ENCODE measurements at places on chromosomes 7 and 10.
A peak's percentile ranks its signal among the peaks of the same experiment; 100 is the strongest.

DNA sequence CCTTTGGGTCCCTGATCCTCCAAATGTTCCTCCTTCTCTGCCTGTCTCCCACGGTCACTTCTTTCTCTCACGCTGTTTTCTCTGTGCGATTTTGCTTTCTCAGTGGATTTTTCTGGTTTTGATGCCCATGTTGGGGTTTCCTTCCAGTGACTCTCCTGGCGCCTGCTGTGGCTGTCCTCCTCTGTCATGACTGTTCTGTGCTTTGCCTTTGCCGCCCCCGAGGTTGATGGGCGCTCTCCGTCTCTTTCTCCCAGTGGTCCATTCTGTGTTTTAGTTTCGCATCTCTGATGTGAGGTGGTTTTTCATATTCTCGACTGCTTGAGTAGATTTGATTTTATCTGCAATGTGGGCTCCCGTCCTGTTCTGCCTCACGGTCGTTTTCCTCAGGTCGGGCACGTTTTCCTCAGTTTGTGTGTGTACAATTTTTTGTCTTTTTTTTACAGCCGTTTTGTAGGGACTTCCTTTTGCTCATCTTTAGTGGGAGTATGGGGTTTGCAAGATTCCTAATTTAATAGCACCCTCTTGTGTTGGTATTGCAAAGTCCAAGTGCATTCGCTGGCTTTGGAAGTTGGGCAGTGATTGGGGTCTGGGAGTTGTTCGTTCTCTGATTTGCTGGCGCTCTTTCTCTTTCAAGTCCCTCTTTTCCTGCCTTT, 100.0 kb downstream of the INPP5A start:
- DNase-seq: peak; percentile 70

GRCh38 chr7:40077849-40078248, 56.6 kb downstream of the MPLKIP start:
- DNase-seq: no peak

- no peak for DNase-seq
These were observed 39.8 kb downstream of the SLC35B4 start for GRCh38 chr7:134276951-134277350.

DNA sequence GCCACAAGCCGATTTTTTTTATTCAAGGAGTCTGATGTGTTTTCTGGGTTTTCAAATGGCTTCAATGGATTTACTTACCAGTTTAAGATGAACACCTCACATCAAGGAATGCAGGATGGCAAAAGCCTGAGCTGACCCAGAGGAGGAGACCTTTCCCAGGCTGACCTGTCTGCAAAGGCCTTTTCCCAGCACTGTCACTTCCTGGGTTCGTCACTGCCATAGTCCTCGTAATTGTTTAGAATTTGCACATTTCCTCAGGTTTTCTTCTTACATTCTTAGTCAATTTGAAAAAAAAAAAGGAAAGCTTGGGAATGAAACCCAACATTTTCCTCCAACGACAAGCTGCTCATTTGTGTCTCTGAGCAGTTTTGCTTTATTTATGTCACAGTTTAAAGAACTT, 42.0 kb downstream of the PTER start:
- no peak for DNase-seq

GRCh38 chr10:79238158-79238520, 109.1 kb upstream of the PPIF start:
- DNase-seq: no peak

- no peak for DNase-seq
These were observed 33.0 kb downstream of the SLC29A4 start for GRCh38 chr7:5315761-5316160.

DNA sequence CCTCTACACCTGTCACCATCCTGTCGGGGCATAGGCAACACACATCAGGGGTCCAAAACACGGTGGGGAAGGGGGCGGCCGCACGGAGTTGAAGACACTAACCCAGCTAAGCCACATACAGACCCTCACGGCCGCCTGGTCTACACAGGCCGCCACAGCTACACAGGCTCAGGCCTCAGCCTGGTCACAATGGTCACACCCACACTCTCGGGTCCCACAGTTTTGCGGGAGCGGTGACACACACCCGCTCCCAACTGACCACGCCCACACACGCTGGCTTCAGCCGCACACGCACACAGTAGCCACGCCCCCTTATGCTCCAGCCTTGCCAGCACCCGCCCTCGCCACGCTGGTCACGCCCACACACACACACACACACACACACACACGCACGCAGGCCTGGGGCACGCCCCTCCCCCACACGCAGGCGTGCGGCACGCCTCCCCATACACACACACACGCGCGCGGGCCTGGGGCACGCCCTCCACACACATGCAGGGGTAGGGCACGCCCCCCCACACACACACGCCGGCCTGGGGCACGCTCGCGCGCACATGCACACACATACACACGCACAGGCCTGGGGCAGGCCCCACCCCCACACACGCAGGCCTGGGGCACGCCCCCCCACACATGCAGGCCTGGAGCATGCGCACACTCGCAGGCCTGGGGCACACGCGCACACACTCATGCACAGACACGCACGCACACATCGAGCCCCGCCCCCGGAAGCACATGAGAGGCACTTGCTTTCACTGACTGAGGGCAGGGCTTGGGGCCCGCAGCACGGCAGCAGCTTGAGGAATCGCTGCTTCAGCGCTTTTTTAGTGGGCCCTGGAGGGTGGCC, 12.3 kb upstream of the OGA start:
- DNase-seq: peak; percentile 69

- DNase-seq: no peak
These were observed 103.4 kb upstream of the SEMA3D start for GRCh38 chr7:85290269-85290668.

DNA sequence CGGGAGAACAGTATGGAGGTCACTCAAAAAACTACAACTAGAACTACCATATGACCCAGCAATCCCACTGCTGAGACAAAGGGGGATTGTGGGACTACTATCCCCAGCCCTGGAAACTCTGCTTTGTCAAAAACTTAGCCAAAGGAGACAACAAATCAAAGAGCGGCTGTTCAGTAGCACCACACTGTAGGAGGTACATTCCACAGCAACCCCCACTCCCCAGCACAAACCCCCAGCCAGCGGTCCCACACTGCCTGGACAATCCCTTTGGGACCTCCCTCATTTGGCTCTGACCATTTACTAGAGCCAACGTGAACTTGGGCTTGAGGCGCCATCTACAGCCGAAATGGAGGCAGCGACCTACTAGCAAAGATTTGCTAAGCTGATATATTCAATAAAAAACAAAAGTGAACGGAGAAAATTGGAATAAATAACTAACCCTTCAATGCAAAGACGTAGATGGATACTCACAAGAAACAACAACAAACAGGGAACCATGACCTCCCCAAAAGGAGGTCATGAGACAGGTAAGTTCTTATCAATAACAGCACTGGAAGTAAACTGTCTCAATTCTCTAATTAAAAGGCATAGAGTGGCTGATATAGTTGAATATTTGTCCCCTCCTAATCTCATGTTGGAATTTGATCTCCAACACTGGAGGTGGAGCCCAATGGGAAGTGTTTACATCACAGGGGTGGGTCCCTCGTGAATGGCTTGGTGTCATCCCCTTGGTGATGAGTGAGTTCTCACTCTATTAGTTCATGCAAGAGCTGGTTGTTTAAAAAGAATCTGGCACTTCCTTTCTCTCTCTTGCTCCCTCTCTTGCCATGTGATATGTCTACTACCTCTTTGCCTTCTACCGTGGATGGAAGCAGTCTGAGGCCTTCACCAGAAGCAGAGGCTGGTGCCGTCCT, 119.0 kb upstream of the KCNMA1 start:
- DNase-seq: peak; percentile 53

DNA sequence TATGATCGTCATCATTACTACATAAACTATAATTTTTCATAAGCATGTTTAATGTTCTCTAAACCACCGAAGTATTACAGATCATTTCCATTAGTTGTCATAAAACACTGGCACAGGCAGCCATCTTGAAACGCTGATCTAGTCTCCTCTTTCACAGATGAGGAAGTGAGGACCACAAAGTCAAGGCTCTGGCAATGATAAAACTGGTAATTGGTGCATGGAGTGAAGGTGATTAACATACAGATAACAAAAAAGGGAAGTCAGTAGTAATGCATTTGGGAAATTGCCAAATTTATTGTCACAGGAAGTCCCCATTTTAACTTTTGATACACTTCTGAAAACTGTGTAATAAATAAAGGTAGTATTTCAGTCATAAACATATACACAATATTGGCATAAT, 49.3 kb downstream of the FBXL13 start:
- no peak for DNase-seq

DNA sequence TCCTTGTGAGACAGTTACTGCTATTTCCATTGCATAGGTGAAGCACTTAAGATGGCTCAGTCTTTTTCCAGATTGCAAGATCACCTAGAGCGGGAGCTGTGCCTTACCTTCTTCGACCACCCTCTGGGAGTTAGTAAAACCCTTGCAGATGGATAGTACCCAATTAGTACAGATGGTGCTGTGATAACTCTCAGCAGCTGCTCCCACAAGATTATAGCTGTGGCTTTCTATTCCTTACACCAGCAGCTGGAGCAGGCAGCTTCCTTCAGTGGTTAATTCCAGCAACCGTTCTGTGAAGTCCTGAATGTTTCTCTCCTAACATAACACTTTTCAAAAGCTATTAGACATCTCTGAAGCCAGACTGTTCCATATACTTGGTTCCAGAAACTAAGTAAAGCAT, 796.8 kb downstream of the XPNPEP1 start:
- DNase-seq: no peak

DNA sequence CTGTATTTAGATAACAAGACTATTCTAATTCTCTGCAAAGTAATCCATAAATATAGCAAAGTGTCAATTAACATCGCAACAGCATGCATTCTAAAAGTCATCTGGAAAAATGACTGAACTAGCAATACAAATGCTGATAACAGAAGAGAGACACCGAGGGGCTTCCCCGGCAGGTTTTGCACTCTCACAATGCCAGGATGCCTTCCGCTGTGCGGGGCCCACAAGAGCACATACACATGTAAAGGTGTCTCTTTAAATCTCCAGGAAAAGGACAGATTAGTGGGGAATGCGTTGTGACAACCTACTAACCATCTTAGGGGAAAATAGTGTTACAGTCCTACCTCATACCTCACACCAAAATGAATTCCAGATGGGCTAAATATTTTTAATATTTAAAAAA, 86.9 kb downstream of the CXCL12 start:
- DNase-seq: no peak

DNA sequence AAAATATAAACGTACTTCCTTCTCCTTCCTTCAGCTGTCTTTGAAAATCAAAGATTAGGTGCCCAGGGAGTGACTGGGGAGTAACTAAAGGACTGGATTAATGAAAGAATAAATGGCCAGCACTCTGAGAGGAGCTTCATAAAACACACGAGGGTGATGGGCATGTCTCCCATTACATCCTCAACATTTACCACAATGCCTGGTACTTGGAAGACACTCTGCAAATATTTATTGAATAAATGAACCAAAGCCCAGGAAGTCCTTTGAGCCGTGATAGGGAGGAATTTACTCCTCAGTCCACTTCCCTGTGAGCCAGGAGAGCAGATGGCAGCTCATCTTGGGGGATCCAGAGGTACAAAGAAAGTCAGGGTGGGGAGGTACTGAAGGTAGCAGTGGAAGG, 96.3 kb downstream of the RAB11FIP2 start:
- no peak for DNase-seq

DNA sequence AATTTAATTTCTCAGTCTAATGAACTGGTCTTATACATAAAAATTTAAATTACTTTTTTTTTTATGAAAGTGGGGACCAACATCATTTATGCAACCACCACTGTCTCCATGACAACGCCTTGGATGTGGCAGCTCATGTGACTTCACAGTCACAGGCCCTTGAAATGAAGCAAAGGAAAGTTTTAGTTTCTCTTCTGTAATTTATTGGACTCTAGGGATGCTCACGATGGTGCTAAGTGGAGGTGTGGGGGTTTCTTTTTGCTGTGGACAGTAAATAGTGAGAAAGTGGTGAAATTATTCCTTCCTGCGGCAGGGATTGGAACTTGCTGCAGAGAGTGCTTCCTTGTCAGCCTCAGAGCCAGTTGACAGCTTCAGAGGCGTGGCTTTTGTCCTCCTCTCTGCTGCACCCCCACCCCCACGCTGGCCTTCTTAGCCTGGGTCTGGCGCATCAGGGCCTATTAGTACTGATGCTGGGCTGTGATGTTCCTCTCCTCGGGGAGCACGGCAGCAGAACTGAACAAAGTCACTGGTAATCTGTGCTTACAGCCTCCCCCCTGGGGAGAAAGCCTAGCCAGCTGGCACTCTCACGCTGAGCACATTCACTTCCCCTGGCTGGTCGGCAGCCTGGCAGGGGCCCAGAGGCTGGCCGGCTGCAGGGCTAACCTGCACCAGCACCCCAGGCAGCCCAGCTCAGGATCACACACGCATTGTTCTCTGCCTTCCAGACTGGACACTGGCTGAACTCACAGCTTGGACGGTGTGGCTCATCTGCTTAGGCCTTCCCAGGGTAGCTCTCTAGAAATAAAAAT, 517.5 kb upstream of the GALNT17 start:
- DNase-seq: peak; percentile 85

GRCh38 chr7:4718075-4718474, 36.0 kb downstream of the FOXK1 start:
- DNase-seq: no peak

DNA sequence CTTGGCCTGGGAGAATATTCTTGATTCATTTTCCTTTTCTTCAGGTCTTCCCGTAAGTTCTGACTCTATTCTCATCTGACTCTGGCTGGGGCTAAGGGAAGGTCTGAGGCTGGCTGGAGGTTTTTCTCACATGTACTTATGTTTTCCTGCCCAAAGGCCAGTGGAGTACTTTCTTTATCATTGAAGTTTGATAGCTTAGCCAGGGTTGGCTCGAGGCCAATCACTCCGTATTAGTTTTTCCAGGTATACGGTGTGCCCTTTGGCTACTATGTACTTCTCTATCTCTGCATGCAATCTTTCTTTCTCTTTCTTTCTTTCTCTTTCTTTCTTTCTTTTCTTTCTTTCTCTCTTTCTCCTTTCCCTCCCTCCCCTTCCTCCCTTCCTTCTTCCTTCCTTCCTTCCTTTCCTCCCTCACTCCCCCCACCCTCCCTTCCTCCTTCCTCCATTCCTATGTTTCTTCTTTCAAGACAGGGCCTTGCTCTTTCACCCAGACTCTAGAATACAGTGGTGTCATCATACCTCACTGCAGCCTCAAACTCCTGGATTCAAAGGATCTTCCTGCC, 26.8 kb upstream of the VKORC1L1 start:
- no peak for DNase-seq

DNA sequence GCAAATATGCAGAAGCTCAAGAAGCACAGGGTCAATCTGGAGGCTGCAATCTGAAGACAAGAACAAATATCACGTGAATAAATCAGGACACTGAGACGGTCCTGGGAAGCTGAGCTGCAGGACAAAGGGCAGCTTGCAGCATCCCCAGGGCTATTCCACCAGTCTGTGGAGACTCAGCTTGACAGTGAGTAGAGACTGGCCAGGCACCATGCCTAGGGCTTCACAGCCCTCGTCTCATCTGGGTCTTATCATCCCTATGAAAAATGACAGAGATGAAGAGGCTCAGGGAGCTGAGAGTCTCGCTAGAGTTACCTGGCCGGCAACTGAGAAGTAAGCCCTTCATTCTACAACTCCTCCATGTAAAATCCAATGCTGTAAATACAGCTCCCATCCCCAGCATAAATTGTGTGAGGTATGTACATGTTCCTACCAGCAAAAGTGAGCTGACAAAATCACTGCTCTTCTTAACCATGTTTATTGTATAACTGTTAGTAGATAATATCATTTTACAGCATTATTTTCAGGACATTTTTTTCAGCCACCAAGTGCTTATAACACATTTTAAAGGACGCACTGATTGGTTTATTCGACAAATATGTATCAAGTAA, 186.6 kb upstream of the IGFBP3 start:
- no peak for DNase-seq
